ENCODE measurements at places on chromosomes 6 and 20. TPM values are rescaled to one million over a fixed set of nuclear protein-coding genes. Genes with fewer than 3 reads are reported as not detected.

LPIN3 gene
- total RNA-seq, result 14.9 TPM

DEFB124 gene
- total RNA-seq, result not detected

HLA-DOA gene
- total RNA-seq, result not detected

DOK5 gene
- total RNA-seq, result 0.05 TPM

All from A549 treated with CORT108297 at 1 μM for 4 hours (cell line).